ENCODE measurements at places on chromosomes 5 and 9. TPM values are rescaled to one million over a fixed set of nuclear protein-coding genes. Genes with fewer than 3 reads are reported as not detected.

Gene USP20
- 17.3 TPM for total RNA-seq

Gene FRRS1L
- total RNA-seq: 0.06 TPM

Gene MAT2B
- 60.9 TPM for total RNA-seq

Gene RGMB
- 28.9 TPM for total RNA-seq

Gene PCDHB11
- total RNA-seq: 1.1 TPM

Gene NR5A1
- not detected for total RNA-seq

Gene LRSAM1
- total RNA-seq: 26.5 TPM

Gene GFRA3
- total RNA-seq: 0.39 TPM

Gene PDLIM4
- total RNA-seq: 14.2 TPM

Gene NDUFS6
- 64.6 TPM for total RNA-seq

Gene STK32A
- total RNA-seq: 13.3 TPM

Gene ARHGEF28
- total RNA-seq: 24.9 TPM

Gene ACER2
- total RNA-seq: 3.8 TPM

Gene EGFLAM
- 2.2 TPM for total RNA-seq

Gene PCDHGA6
- 4.1 TPM for total RNA-seq

Gene EQTN
- total RNA-seq: 0.34 TPM

Gene DMRT3
- not detected for total RNA-seq

Gene RC3H2
- 61.8 TPM for total RNA-seq

Gene PKD2L2
- total RNA-seq: not detected

Gene TEK
- total RNA-seq: 27.2 TPM

Gene CATSPER3
- total RNA-seq: 0.67 TPM

Gene CEL
- total RNA-seq: 1.1 TPM

Gene PCDHA7
- 0.64 TPM for total RNA-seq

Gene NUTM2G
- not detected for total RNA-seq

Gene PCDH12
- 26.0 TPM for total RNA-seq

Gene TAF11L10
- total RNA-seq: not detected

Gene ARAP3
- 43.0 TPM for total RNA-seq

Gene C5orf52
- total RNA-seq: not detected

Gene SSNA1
- total RNA-seq: 77.0 TPM

Gene CCDC192
- 0.76 TPM for total RNA-seq

Gene MARCOL
- not detected for total RNA-seq

Gene SPATA31D4
- not detected for total RNA-seq

Gene RNF183
- total RNA-seq: 0.39 TPM

Measured in upper lobe of left lung (tissue), 6 donors.